NCI-H748 treated with DMSO at 0.1 percent for 48 hours (cell line): ENCODE measurements at places on chromosomes 7 and 10.

GRCh38 chr7:15204421-15204820 is 301.9 kb upstream of the DGKB start:
- DNase-seq: no peak

GRCh38 chr10:88931548-88931947 is 21.0 kb downstream of the ACTA2 start:
- DNase-seq: no peak

GRCh38 chr10:91495402-91495801 is 85.3 kb downstream of the HECTD2 start:
- DNase-seq: no peak

DNA sequence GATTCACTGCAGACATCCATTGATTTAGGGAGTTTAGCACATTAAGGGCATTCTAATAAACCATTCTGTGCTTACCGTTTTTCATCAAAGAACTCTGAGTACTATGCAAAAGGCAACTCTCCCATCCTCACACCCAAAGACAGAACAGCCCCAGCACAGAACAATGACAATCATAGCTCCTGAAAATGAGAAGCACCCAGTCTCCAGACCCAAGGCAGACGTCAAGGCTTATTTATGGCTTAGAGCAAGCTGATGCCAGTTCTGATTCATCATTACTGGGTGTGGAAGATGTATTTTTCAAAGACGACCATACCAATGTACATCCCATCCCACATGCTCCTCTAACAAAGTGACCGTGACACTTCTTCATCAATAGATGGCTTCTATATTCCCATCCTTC is 67.6 kb downstream of the OSBPL3 start:
- no peak for DNase-seq

GRCh38 chr7:29859104-29859503 is 52.8 kb downstream of the WIPF3 start:
- no peak for DNase-seq
